ENCODE measurements at places on chromosomes 13 and 19.

DNA sequence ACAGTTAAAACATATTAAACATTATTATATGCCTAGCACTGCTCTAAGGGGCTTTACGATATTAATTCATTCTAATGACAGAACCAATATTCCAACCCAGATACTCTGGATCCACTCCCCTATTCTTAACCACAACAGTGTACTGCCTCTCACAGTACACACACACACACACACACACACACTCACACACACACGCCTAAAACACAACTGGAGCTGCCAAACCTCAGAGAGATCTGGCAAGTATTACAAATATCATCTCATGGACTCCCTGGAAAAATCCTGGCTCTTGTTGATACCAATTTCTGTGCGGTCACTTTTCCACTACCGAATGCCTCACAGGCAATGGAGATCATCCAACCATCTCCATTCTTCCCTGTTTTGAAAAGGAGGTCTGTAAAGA is 1.3 kb downstream of the ZNF780A start:
- no peak for DNase-seq

DNA sequence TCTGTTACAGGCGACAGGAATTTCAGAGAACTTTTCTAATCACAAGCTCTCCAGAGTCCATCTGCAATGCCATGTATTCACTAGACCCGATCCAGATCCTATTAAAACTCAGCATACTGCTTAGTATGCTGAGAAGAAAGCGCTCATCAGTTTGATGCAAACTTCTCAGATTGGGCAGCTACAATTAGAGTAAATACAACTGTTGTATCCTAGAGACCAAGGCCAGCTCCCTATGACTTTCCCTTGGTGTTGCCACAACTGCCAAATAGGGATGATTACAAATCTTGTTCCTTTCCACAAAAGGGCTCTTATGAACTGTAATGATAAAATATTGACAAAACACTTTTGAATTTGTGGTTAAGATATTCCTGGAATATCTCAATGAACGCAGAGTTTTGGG is 191.2 kb downstream of the SPRY2 start:
- no peak for DNase-seq

GRCh38 chr19:16143399-16144215 is at the start of gene HSH2D:
HSH2D (plus strand) TSS chr19:16143685; CDS start chr19:16148751, 5,066 bp downstream.
- peak; percentile 85 for DNase-seq

GRCh38 chr19:58563034-58563573 is 4.7 kb upstream of the UBE2M start:
- no peak for DNase-seq

GRCh38 chr13:27526516-27526915 is 76.2 kb upstream of the MTIF3 start:
- no peak for DNase-seq

GRCh38 chr19:21626924-21627697 is 121.7 kb downstream of the ZNF429 start:
- no peak for DNase-seq

GRCh38 chr13:106561551-106562170 is 6.3 kb downstream of the ARGLU1 start:
- DNase-seq, result peak; percentile 65

DNA sequence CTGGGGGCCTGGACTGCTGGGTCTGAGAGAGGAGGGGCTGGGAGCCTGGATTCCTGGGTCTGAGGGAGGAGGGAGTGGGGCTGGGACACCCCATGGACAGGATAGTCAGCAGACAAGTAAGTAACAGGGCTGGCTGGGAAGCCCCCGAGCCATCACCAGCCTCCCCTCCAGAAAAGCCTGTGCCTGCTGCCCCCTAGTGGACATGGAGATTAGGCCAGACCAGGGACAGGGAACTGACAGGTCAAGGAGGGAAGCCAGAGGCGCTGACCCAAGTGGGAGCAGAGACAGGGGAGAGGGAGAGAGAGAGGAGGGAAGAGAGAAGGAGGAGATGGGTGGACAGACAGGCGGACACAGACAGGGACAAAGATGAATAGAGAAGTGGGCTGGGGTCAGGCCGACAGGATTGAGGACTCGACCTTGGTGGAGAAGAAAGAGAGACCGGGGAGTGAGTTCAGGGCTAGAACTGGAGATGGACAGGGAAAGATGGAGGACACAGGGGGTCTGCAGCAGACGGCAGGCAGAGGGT is 6.7 kb upstream of the ERFL start:
- DNase-seq, result peak; percentile 92

GRCh38 chr13:41700790-41701310 is 243.5 kb downstream of the RGCC start:
- DNase-seq, result no peak

- peak; percentile 92 for DNase-seq
These were observed at the start of gene FCHO1 for GRCh38 chr19:17751103-17751911. FCHO1 (plus strand) TSS chr19:17751477; CDS start chr19:17755165, 3,688 bp downstream.

DNA sequence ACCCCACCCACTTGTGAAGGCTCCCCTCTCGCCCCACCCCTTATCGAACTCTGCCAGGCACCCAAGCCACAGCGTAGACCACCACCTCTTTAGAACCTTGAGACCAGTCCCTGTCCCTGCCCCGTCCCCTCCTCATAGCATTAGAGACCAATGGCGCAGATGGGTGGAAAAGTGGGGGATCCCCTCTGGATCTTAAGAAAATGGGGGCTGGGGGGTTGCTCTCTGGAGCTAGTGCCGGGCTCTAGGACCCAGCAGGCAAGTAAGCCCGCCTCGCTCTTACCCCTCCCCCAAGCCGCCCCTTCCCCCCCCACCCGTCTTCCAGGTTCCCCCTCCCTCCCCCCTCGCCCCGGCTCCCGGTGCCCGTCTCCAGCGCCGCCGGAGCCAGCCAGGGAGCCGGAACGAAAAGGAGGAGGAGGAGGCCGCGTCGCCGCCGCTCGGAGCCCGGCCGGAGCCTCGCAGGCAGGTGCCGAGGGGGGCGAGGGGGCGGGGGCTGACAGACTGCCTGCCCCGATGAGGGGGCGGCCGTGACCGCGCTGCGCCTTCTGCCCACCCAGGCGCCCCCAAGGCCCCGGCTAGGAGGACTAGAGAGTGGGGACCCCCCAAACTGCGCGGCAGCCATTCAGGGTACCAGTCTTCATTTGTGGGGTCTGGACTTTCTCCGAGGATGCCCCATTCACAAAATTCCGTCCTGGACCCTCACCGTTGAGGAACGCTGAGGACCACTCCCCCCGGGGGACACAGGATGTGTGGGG is at the start of gene SPRED3:
Gene SPRED3, plus strand, starts transcription at position 349 of the 752 bp plus-strand sequence. CDS start 1,606 bp downstream, outside the sequence.
- DNase-seq, result peak; percentile 62

DNA sequence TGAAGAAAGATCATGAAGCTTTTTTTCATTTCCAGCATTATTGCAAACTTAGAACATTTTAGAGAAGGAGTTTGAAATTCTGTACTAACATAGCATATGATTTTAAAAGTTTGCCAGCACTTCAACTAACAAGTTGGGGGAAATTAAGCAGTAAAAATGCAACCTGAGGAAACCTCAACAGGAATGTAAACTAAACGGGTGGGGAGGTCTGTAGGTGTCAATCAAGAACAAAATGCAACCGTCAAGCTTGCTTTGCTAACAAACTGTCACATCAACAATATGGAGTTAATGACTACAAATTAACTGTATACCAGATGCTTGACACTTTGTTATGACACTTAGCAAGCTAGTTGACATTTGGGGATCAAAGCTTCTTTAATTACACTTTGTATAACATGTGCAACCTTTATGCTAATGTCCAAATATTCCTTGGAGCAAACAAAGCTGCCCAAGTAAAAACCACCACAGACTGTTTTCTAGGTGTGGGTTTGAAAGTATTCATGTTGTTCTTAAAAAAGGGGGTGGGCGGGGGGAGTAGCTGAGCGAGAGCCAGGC is 52.1 kb downstream of the DACH1 start:
- no peak for DNase-seq

GRCh38 chr19:17138937-17139598 is 63.5 kb downstream of the MYO9B start:
- DNase-seq, result no peak

GRCh38 chr13:105665284-105665683 is 870.2 kb downstream of the EFNB2 start:
- DNase-seq, result no peak

- DNase-seq, result peak; percentile 99
These were observed 12.9 kb upstream of the ZNF564 start for GRCh38 chr19:12564016-12564664.

DNA sequence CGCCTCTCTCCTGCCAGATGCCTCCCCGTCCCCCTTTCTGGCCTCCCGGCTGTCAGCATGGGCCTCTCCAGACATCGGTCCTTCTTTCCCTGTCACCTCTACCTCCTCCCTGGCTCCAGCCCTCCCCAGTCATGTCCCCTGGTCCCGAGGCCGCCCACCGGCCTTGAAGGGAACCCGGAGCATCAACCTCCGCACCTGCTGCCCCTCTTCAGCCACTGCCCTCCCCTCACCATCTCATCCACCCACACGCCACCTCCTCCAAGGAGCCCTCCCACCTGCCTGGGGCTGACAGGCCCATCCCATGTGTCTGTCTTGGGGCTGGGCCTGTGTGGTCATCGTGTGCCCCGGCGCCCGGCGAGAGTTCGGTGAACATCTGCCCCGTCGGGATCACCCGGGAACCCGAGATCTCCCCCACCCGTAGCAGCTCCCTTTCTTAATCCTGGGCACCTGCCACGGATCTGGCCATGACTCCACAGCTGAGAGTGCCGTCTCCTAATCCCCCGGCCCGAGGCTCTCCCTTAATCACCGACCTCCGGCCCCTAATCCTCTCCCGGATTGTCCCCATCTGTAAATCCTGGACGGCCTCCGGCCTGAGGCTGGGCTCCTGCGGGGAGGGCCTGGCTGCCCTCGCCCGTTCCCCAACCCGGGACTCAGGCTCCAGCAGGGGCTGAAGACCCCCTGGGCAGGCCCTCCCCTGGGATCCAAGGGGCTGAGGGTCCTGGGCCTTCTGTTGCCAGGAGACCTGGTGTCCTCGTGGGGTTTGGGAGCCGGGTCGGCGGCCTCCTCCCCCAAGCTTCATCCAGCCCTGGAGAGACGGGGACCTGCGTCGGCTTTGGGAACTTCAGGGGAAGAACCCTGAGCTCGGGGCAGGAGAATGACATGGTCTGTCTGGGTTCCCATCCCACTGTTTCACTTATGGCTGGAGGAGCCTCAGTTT is 5.9 kb downstream of the HCN2 start:
- no peak for DNase-seq

DNA sequence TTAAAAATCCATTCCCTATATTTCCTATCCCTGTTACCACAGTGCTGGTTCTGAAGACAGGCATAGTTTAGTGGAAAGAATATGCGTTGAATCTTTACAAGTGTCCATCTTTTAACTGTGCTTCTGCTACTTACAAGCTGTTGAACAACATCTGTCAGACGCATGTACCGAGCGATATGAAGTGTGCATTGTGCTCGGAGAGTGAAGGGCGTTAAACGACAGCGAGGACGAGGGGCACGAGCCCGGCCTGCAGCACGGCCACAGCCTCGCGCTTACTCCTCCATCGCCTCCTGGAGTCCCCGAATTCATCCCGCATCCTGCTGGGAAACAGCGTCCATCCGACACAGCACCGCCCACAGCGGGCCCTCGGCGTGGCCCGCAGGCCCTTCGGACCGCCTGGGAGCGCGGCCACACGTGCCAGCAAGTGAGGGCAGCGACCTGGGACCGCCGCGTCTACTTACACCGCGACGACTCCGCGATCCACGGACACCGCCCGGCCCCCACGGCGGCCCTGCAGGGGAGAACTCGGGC is 514 bp downstream of the PCID2 start:
- no peak for DNase-seq

GRCh38 chr13:91493442-91493841 is 95.0 kb downstream of the GPC5 start:
- DNase-seq, result no peak
